ENCODE measurements at places on chromosomes 7 and 10.

DNA sequence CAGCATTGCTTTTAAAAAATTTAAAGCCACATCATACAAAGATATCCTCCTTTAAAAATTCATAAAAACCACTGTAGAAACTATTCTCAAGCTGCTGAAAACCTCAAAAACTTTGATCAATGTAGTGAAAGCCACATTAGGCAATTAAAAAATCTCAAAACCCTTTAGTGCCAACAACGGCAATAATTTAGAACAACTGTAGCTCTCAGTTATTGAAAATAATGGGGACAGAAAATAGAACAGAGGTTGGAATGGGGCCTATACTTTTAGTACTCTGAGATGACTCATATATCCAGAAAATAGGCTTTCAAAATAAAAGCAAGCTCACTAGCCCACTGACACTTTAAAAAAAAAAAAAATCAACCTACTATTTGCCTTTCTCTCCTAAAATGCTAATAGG, 87.5 kb downstream of the GSAP start:
- DNase-seq, result no peak

DNA sequence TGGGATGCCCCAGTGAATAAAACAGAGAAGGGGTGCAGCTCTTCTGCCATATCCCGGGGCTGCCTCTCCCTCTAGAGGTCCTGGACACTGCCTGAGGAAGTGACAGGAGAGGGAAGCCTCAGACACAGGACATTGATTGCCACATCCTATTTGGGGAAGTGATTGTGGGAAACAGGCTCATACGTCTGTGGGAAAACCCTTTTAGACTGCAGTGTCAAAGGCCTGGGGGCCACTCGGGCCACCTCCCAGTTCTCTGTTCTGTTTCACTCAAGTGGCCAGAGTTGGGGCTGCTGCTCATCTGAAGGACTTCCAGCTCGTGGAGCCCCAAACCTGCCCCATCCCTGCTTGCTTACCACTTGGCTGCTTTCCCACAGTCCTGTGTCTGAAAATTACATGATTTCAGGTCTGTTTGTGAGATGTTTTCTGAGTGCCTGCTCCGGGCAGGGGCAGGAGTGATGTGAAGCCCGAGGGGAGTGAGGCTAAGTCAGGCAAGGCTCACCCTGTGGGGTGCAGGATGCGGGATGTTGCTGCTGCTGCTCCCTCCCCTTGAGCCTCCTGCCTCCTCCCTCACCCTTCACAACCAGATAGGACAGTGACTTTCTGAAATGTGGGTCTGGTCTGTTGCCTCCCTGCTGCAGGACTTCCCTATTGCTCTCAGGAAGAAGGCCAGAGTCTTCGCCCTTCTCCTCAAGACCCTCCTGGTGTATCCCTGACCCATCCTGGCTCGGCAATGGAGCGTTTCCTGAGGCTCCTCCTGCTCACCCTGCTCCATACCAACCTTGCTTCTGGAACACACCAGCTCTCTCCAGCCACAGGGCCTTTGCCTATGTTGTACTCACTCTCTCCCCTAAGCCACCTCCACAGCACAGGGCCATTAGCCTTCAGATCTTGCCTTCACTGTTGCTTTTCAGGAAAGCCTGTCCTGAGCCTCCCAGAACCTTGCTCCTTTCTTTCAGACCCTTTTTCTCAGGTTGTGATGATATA, 58.4 kb downstream of the NEURL1 start:
- DNase-seq, result no peak

DNA sequence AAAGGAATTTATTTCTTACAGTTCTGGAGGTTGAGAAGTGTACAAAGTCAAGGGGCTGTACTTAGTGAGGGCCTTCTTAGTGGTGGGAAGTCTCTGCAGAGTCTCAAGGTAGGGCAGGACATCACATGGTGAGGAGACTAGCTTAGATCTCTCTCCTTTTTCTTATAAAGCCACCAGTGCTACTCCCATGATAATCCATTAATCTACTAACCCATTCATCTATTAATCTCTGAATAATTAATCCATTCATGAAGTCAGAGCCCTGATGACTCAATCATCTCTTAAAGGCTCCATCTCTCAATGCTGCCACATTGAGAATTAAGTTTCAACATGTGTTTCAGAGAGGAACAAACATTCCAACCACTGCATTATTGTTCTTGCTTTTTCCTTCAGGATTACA, 64.4 kb upstream of the CSTF2T start:
- DNase-seq, result no peak

DNA sequence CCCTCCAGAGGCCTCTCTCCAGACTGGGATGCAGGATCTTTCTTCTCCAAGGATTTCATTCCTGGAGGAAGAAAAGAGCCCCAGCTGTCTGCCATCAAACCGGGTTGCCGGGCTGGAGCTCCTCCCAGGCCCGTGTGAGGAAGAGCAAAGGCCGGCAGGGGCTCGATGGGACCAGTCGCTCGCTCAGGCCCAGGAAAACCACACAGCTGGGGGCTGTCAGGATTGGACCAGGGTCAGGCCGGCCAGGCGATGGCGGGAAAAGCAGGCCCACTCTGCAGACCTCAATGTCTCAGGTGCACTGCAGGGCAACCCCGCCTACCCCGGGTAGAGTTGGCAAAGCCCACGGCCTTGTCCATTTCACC, 98.1 kb upstream of the DNAAF5 start:
- no peak for DNase-seq

- no peak for DNase-seq
Measured at GRCh38 chr10:99357691-99358090, 28.5 kb downstream of the CNNM1 start.
